Activated T-helper 1 cell treated with anti-CD3 and anti-CD28 coated beads, Interleukin-2, amount 50 U/mL, for 16 hours (primary cell): ENCODE measurements at places on chromosomes 11 and 22.

DNA sequence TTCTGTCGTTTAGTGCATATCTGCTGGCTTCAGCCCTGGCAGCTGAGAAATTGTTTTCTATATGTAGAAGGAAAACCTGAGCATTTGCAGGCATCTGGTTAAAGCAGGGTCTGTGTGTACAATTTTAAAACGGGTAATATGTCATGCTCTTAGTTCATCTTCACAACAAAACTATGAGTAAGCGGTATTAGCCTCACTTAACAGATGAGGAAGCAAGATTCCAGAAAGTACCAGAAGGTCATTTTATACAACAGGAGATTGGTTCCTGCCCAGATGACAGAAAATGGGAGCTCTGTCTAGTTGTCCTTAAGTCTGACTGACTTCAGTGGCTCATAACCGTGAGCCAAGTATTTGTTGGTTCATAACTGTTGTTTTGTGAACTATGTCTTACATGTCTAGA, 1.1 kb downstream of the TIMM10B start:
- no peak for DNase-seq

DNA sequence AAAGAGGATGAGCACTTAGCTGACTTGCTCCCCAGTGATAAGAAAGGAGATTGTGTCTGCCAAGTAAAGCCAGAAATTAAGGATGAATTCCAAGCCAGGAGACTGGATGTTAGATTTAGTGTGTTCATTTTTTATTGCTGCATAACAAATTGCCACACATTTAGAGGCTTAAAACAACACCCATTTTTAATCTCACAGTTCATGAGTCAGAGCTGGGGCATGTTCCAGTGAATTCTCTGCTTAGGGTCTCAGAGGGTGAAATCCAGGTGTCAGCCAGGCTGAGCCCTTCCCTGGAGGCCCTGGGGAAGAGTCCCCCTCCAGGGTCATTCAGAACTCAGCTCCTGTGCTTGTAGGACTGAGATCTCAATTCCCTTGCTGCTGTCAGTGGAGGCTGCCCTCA, 352.8 kb downstream of the BUD13 start:
- DNase-seq, result no peak

DNA sequence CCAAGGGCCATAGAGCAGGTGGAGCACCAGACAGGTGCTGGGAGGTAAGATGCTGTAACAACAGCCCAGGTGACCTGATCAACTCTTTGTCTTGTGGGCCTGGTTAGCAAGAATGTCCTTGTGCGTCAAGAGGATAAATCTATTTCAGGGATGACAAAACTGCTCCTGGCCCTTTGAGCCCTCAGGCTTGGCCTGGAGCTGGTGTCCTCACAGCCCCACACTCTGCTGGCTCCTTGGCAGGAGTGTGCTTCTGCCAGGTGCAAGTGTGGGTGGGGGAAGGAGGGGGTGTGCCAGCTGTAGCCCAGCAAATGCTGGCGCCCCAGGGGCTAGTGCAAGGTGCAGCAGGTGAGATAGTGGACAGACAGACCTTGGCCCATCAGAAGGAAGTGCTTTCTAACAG, 19.5 kb downstream of the AMPD3 start:
- DNase-seq, result no peak

DNA sequence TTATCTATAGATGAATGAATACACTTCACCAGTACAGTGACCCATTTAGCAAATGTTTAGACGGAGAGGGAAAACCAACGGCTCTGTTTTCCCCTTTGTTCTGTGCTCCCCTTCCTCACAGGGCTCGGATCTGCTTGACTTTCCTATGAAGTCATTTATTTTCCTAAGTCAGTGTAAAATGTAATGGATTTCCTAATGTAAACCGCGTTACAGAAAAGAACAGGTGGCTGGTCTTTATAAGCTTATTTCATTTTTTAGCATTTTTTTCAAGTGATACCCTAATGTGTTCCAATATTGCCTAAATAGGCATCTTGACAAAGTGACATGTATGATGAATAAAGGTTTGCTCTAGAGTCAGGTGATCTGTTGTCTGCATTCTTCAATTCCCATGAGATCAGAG, 207.5 kb downstream of the PGR start:
- DNase-seq, result no peak

GRCh38 chr11:77672264-77672663, 34.7 kb upstream of the CLNS1A start:
- no peak for DNase-seq

DNA sequence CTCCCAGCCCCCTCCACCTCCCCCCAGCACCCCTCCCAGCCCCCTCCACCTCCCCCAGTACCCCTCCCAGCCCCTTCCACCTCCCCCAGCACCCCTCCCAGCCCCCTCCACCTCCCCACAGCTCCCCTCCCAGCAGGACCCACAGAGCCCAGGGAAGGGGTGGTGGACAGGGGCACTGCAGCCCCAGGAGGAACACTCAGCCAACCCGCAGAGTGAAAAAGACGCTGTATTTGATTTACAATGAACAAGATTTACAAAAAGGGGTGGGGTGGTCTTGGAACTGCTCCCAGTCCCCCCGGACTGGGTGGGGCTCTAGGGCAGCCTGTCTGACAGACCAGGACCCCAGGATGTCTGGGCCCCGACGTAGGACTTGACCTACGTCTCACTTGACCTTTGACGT, 4.6 kb upstream of the MAPK11 start:
- DNase-seq, result no peak

DNA sequence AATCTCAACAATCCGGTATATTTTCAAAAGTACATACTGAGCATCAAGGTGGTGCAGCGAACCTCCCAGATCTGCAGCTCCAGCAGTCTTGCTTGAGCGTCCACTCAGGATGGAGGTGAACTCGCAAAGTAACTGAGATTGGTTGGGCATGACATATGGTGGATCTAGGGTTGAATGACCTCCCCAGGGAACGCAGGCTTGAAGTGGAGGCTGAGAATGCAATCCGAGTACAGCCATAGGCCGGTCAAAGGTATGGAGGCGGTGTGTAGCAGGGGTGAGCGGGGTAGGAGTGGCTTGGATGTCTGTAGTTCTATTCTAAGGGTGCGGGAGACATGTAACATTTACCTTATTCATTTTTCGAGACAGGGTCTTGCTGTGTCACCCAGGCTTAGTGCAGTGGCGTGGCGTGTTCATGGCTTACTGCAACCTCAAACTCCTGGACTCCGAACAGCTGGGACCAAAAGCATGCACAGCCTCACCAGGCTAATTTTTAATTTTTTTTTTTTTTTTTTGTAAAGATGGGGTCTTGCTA, 631 bp upstream of the C22orf39 start:
- DNase-seq, result no peak

DNA sequence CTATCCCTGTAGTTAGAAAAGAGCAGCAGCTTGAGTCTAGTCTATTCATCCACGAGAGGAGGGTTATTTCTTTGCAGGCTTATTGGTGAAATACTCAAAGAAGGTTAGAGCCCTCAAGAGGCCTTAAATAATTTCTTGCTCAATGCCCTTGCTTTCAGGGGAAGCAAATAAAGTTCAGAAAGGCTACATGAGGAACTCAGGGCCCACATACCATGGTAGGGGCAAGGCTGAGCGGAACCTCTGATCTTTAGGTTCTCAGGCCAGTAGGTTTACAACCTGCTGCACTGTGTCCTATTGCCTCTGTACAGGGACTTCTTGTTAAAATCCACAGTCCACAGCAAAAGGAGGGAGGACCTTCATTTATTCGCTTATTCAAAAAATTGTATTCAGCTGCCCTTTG, 101.7 kb downstream of the ADAMTS15 start:
- DNase-seq, result no peak

DNA sequence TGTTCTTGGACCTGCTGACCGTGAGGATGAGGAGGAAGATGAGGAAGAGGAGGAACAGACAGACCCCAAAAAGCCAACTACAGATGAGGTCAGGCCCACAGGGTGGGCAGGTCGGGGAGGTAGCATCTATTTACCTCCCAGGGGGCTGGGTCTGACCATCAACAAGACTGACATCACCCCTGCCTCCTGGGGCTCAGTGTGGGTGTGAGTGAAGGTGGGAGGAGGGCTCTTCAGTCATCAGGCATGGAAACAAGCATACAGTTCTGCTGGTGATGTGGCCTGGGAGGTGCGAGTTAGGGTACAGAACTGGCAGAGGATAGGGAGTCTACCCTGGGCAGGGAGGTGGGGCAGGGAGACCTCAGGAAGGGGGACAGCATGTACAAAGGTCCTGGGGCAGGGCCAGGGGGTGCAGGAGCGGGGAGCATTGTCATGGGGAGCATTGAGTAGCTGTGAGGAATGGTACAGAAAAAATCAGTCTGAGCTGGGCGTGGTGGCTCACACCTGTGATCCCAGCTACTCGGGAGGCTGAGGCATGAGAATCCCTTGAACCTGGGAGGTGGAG, 8.9 kb downstream of the PLCB3 start:
- no peak for DNase-seq

GRCh38 chr22:30978304-30978962, 9.4 kb downstream of the TUG1 start:
- no peak for DNase-seq

DNA sequence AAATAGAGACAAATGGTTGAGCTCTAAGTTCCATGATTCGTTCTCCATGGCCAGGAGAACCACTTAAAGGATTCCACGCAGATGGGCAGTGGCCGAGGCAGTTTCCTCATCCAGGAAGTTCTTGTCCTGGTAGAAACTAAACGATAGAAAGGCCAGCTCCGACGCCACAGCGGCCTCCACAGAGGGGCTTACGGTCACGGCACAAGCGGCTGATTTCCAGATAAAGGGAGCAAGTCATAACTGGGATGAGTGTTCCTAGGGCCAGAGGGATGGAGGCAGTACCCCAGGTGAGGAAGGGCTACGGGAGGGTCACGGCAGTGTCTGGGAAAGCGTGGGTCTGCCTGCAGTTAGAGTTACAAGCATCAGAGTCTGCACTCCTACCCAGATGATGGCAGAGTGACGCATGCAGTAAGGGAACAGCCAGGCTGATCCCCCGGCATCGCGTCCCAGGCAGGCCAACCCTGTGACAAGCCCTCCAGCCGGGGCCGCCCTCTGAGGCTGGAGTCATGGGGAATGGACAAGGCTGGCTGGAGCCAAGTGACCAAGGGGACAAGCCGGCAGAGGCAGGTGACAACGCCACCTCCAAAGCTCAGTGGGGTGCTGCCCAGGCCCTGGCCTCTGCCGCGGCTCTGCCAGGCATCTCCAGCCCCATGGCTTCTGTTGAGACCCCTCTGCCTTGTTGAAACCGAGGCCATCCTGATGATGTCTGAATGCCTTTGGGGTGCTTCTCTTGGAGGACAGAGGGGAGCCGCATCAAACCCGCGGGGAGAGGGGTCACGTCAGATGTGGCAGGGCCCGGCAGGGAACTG, 475.1 kb downstream of the BRD1 start:
- no peak for DNase-seq

DNA sequence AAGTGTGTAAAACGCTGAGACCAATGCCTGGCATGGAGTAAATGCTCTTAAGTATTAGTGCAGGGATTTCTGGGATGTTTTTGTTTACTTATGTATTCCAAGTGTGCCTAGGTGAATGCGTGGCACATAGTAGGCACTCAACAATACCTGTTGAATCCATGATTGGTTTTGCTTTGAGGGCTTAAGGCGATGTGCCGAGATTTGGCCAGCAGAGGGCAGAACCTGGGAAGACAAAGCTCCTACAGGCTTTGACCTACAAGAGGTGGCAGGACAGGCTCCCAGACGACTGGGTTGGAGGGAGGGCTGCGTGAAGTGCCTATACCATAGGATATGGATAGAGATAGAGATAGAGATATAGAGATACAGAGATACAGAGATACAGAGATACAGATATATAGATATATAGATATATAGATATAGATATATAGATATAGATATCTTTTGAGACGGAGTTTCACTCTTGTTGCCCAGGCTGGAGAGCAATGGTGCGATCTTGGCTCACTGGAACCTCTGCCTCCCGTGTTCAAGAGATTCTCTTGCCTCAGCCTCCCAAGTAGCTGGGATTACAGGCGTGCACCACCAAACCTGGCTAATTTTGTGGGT, 13.9 kb downstream of the KCNE3 start:
- DNase-seq, result peak; percentile 19

DNA sequence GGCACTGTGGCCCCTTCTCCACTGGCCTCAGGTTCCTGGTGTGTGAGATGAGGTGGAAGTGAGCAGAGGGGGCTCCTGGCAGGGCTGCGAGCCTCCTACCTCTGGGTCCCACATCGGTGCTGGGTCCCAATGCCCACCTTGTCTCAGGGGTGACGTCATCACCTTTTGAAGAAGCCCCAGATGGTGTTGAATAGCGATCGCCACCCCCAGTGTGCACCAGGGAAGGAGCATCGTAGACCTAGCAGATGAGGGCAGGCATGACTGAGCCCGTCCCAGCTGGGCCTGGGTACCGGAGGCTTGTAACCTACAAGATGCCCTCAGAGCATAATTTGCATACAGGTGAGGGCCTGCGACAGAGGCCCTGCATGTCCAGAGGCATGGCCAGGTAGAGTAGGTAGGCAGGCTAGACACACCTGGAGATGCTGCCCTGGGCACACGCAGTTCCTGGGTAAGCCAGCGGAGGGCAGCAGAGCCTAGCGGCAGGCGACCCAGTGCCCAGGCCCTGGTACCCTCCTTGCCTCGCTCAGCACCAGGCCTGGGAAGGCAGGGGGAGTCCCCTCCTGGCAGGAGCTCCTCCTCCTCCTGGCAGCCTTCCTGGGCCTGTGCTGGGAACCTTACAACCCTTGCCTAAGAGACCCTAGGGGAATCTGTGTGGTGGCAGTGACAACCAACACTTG, 52.5 kb downstream of the TPCN2 start:
- peak; percentile 50 for DNase-seq

DNA sequence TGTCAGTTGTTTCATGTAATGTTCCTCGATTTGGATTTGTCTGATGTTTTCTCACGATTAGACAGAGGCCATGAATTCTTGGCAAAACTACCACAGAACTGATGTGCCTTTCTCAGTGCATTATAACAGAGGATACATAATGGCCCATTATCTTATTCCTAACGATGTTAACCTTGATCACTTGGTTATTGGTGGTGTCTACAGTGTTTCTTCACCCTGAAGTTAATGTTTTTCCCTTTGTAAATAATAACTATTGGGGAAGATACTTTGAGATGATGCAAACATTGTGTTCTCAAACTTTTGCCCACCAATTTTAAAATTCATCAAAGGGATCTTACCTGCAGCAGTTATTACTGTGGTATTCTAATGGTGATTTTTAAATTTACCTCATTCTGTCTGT, 13.1 kb downstream of the RAB6A start:
- no peak for DNase-seq

DNA sequence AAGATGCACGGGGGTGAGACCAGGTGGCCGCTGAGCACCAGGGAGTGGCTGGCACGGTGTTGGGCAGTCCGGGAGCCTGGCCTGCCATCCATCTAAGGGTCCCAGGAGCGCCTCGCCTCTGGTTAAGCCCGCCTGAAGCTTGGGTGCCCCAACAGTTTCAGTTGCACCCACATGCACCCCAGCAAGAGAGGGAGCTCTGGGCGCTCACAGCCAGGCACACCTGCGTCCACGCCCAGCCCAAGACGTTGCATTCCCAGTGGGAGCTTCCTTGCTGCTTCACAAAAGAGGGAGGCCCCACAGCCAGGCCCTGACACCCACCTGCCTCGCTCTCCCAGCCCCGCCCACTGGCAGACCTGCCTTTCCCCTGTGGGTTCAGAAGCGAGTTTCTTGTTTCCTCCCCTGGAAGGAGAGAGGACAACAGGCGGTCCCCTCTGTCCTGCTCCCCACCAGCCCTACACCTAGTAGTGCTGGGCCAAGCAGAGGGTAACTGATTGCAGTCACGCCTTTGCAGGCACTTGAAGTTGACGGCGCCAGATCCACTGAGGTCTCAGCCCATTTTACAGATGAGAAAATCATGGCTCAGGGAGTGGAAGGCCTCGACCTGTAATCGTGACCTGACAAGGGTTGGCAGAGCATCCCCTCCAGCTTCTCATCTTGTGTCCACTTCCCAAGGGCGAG, 35.4 kb downstream of the OSBPL5 start:
- no peak for DNase-seq
